ENCODE measurements at places on chromosomes 6 and 20. TPM values are rescaled to one million over a fixed set of nuclear protein-coding genes. Genes with fewer than 3 reads are reported as not detected.

DNA sequence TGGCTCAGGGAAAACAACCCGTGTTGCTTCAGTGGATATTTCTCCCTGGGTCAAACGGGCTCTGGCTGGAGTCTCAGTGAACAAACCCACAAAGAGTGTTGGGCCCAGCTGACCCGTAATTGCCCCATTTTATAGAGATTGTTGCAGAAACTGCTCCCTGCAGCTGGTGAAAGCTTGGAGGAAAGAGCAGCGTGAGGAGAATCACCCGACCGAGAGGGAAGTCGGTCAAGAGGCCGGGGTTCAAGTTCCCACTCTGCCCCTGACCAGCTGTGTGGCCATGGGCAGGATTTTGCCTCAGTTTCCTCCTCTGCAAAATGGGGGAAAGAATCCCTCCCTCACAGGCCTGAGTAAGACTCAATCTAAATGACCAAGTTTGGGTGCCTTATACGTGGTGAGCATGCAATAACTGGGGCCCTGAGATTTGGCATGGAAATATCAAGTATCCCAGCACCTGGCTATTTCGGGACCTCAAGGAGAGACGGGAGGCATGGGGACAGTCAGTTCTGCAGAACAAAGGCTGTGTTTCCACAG, 1.7 kb upstream of the TGM2 start:
- DNase-seq = no peak
- no peaks in the 10 kb centered on the region for H3K4me1 ChIP-seq
- no peak overlapping the region for H3K4me3 ChIP-seq
- H3K27ac ChIP-seq = peak overlapping the region; percentile 11
- no peaks in the 10 kb centered on the region for H3K27me3 ChIP-seq

DNA sequence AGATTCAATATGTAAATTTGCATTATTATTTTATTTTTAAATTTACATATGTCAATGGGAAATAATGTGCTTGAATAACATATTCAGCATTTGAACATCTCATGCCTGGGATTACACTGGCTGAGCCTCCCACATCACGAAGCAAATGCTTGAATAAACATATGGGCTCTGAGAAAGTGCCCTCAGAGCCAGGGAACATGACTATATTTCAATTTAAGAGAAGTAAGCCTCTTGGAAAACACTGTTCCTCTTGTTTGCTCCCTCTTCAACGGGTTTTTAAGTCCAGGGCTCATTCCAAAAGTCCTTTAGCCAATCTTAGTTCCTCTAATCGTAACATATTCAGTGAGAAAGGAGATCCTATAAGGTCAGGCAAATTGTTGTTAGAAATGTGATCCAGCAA, 122.0 kb downstream of the GMPR start:
- no peak overlapping the region for H3K4me3 ChIP-seq
- no peak overlapping the region for H3K27ac ChIP-seq
- H3K4me1 ChIP-seq = peaks cover 4% of the 10 kb centered on the region
- no peak for DNase-seq
- H3K27me3 ChIP-seq = no peaks in the 10 kb centered on the region

DNA sequence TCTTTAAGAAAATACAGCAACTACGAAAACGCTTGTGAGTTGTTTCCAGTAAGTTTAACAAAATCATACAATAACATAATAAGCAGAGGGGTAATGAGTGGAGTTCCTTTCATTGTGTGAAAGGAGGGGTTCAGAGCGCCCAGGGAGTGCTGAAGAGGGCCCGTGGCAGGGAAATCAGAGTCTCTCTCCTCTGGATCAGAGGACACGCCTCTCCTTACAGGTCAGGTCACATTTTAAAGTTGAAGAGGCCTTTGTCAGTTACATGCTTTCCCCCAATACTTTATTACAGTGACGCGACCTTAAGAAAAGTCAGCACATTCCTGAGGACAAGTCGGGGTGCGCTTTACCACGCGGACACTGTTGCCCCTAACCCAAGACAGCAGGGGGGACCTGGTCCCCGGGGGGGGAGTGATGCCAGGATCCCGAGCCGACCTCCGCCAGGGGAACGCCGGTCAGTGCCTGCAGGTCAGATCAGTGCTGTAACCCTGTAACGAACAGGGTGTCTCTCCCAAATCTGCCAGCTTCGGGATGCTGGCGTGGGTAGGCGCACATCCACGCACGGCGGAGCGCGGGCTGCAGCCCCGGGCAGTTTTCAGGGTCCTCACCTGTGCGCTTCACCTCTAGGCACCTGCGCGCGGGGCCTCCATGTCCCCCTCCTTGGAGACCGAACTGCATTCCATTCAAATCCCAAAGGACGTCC, 848 bp downstream of the DACT2 start:
- peak overlapping the region; percentile 5 for H3K4me3 ChIP-seq
- H3K36me3 ChIP-seq = no peaks in the 10 kb centered on the region
- H3K27me3 ChIP-seq = no peaks in the 10 kb centered on the region
- H3K27ac ChIP-seq = no peak overlapping the region

GRCh38 chr6:135088818-135089809, 34.5 kb upstream of the HBS1L start:
- no peak overlapping the region for H3K4me3 ChIP-seq
- H3K27me3 ChIP-seq = no peaks in the 10 kb centered on the region
- DNase-seq = no peak
- H3K36me3 ChIP-seq = no peaks in the 10 kb centered on the region
- H3K27ac ChIP-seq = no peak overlapping the region
- H3K4me1 ChIP-seq = no peaks in the 10 kb centered on the region

- DNase-seq = no peak
- H3K27ac ChIP-seq = no peak overlapping the region
- H3K4me3 ChIP-seq = no peak overlapping the region
Observed at GRCh38 chr20:11776687-11777086, 141.0 kb upstream of the BTBD3 start.

DNA sequence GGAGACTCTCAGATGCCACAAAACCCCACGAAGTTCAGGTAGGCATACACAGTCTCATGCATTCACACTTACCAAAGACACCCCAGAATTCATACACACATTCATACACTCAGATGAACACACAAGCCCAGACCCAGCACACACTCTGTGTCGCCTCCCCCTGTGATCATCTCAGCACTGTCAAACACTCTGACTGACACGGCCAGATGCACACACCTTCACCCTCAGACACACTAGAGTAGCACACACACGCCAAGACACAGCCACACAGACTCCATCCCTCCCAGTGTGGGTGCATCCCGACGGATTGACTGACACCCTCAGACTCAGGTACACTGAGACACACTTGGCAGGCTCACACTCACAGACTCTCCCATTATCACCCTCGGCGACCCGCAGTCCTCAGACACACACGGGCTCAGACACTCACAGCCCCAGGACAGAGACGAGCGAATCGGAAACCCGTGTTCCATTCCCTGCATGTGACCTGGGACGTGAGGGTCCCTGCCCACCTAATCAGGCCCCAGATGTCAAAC, 872 bp upstream of the RIMS4 start:
- no peak for DNase-seq
- no peak overlapping the region for H3K27ac ChIP-seq
- H3K36me3 ChIP-seq = no peaks in the 10 kb centered on the region
- H3K4me1 ChIP-seq = no peaks in the 10 kb centered on the region
- no peak overlapping the region for H3K4me3 ChIP-seq

- H3K27ac ChIP-seq = no peak overlapping the region
- DNase-seq = no peak
- H3K36me3 ChIP-seq = peaks cover 5% of the 10 kb centered on the region
- no peak overlapping the region for H3K4me3 ChIP-seq
- H3K27me3 ChIP-seq = no peaks in the 10 kb centered on the region
Observed at GRCh38 chr6:144555066-144555465, 269.9 kb downstream of the UTRN start.

DNA sequence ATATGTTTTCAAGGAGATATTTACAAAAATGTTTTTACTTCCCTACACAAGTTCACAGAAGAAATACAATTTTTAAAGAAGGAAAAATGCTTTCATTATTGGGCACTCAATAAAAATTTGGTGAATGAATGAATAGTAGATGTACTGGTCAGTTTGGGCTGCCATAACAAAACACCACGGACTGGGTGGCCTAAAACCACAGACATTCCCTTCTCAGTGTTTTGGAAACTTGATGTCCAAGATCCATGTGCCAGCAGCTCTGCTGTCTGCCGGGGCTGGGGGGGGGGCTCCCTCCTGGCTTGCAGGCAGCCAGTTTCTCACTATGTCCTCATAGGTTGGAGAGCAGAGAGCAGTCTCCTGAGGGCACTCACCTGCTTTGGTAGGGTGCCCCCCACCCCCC, 62.0 kb downstream of the FAM120B start:
- H3K4me1 ChIP-seq = no peaks in the 10 kb centered on the region
- DNase-seq = no peak
- peaks cover 2% of the 10 kb centered on the region for H3K36me3 ChIP-seq

- no peak overlapping the region for H3K4me3 ChIP-seq
- H3K27ac ChIP-seq = no peak overlapping the region
- no peak for DNase-seq
- no peaks in the 10 kb centered on the region for H3K36me3 ChIP-seq
- no peaks in the 10 kb centered on the region for H3K4me1 ChIP-seq
Observed at GRCh38 chr20:43825051-43825402, 89.6 kb upstream of the TOX2 start.

GRCh38 chr20:63794614-63795013, 36.5 kb downstream of the ZBTB46 start:
- no peaks in the 10 kb centered on the region for H3K4me1 ChIP-seq
- H3K36me3 ChIP-seq = no peaks in the 10 kb centered on the region
- H3K27ac ChIP-seq = no peak overlapping the region
- no peaks in the 10 kb centered on the region for H3K27me3 ChIP-seq

GRCh38 chr6:105804000-105804399, 282.1 kb upstream of the PRDM1 start:
- no peak overlapping the region for H3K27ac ChIP-seq
- no peaks in the 10 kb centered on the region for H3K36me3 ChIP-seq
- no peak for DNase-seq

GRCh38 chr6:13303668-13304017, 24.7 kb downstream of the TBC1D7 start:
- no peaks in the 10 kb centered on the region for H3K36me3 ChIP-seq
- H3K27ac ChIP-seq = no peak overlapping the region
- no peaks in the 10 kb centered on the region for H3K27me3 ChIP-seq
- H3K4me3 ChIP-seq = peak overlapping the region; percentile 60
- DNase-seq = peak; percentile 93

DNA sequence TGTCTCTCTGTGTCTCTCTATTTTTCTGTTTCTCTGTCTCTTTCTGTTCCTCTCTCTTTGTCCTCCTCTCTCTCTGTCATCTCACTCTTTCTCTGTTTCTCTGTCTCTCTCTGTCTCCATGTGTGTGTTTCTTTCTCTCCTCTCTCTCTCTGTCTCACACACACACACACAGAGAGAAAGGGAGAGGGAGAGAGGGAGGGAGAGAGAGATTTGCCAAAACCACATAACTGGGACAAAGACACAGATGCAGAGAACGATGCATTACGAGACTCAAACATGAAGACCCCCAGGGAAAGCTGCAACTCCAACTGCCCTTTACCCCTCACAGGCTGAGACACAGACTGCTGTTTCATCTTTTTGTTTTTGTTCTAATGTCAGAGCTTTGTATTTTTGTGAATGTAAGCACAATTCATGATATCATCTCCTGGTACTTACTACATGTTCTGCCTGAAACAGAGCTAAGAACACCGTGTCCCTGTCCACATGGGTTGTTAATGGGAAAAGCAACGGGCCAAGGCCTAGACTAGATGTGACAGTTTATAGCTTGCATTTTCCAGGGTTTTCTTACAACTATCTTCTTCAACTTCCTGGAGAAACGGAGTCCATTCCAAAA, 177.1 kb upstream of the ARID1B start:
- DNase-seq = no peak
- H3K4me1 ChIP-seq = no peaks in the 10 kb centered on the region
- H3K27me3 ChIP-seq = no peaks in the 10 kb centered on the region
- no peak overlapping the region for H3K27ac ChIP-seq
- no peak overlapping the region for H3K4me3 ChIP-seq
- H3K36me3 ChIP-seq = no peaks in the 10 kb centered on the region

GRCh38 chr20:47703748-47704147, 81.5 kb downstream of the SULF2 start:
- H3K36me3 ChIP-seq = no peaks in the 10 kb centered on the region
- no peak for DNase-seq
- no peaks in the 10 kb centered on the region for H3K27me3 ChIP-seq
- no peaks in the 10 kb centered on the region for H3K4me1 ChIP-seq

- H3K4me3 ChIP-seq = no peak overlapping the region
- no peak for DNase-seq
- H3K27ac ChIP-seq = no peak overlapping the region
- no peaks in the 10 kb centered on the region for H3K4me1 ChIP-seq
- H3K27me3 ChIP-seq = no peaks in the 10 kb centered on the region
- H3K36me3 ChIP-seq = peaks cover 11% of the 10 kb centered on the region
Observed at GRCh38 chr20:1150218-1150617, 31.8 kb downstream of the PSMF1 start.

DNA sequence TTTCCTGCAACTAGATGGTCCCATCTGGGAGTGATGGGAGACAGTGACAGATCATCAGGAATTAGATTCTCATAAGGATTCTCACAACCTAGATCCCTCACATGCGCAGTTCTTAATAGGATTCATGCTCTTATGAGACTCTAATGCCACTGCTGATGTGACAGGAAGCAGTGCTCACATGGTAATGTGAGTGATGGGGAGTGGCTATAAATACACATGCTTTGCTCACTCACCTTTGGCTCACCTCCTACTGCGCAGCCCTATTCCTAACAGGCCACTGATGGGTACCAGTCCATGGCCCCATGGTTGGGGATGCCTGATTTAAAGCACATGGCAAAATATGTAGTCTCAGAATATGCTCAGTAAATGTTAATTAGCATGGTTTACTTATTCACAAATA, 80.6 kb upstream of the MBOAT1 start:
- H3K4me1 ChIP-seq = no peaks in the 10 kb centered on the region
- no peaks in the 10 kb centered on the region for H3K36me3 ChIP-seq
- H3K27me3 ChIP-seq = no peaks in the 10 kb centered on the region
- no peak for DNase-seq
- H3K27ac ChIP-seq = no peak overlapping the region

The LAMA5 gene
- 395 TPM for total RNA-seq

The LKAAEAR1 gene
- total RNA-seq = not detected

The DPPA5 gene
- not detected for total RNA-seq

The BMP6 gene
- 5.2 TPM for total RNA-seq

The PRSS16 gene
- total RNA-seq = not detected

The OR2J2 gene
- not detected for total RNA-seq
